ENCODE measurements at places on chromosomes 3 and 15.

- no peak for DNase-seq
Observed at GRCh38 chr3:96370637-96371036, 443.8 kb upstream of the EPHA6 start.

- DNase-seq: no peak
Observed at GRCh38 chr15:84975871-84976351, 5.7 kb upstream of the PDE8A start.

- no peak for DNase-seq
Observed at GRCh38 chr15:96416218-96416933, 85.9 kb downstream of the NR2F2 start.

DNA sequence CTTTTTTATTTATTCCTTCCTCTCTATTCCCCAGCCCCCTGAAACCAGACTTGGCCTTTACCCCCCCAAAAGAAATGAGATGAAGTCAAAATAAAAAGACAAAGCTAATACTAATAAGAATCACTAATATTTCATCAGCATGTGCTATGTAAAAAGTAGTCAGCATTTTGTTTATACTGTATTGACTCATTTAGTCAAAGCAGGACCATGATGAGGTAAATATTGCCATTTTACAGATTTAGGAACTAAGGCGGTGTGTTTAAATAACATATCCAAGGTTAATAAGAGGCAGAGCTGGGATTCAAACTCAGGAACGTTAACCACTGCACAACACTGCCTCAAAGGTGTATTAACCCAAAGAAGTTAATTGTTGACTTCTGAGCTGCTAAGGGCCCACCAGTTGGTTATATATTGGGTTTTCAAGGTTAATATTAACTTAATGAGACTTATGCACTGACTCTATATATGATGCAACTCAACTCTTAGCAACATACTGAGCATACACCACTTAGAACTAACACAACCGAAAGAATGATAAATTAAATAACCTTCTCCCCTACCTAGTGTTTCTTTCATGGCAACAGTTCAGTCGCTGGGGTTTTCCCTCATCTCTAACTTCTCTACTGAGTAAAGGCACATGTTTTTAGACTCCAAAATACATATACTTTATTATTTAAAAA lies 34.7 kb downstream of the FOXP1 start:
- no peak for DNase-seq

GRCh38 chr3:43389388-43390254 lies 103.3 kb downstream of the SNRK start:
- peak; percentile 70 for DNase-seq

DNA sequence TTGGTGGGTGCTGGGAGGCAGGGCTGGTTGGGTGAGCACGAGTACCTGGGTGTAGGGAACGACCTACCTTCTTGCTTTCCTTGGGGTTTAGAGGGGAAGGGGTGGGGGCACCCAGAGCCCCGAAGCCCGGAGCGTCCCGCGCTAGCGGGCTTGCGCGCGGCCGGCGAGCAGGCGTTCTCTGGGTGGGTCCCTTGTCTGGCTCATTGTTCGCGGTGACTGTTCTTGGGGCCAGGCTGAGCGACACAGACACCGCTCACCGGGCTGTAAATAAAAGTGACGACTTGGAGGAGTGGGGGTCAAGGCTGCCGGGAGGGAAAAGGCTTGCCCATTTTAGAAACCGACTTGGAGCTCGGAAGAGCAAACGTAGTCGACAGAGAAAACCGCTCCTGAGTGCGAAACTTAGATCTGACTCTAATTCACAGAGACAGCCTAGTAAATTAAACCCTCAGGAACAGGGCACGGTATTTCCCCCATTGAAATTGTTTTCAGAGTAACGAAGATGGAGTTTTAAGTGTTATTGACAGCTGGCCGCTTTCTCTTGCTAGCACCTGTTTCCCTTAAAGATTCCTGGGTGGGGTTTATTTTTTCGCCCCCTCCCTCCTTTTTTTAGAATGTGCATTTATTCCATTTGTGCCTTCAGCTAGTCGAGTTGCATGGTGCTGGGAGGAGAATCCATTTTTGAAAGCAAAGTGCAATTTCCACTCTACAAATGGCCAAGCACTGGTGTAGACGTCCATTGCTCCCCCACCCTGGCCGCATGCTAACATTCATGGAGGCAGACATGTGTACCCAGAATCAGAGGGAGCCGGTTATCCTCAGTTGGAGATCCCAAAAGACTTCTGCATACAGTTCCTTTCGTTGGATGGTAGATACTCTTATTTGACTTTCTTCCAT lies 532.1 kb upstream of the SEMA6D start:
- no peak for DNase-seq

DNA sequence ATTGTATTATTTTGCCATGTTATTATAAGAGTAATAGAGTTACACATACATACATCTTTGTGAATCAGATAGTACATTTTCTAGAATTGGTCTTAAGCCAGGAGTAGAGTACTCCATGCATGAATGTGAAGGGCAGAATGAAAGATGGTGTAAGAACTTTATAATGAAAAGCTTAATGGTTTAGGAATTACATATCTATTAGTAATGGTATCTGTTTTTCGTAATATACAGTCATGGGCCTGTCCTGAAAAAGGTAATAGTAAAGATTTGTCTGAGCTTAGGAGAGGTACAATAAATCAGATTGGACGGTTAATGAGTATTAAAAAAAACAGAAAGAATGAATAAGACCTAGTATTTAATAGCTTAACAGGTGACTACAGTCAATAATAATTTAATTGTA lies 118.2 kb upstream of the PRTG start:
- DNase-seq: no peak

GRCh38 chr3:69521286-69521685 lies 135.4 kb upstream of the FRMD4B start:
- no peak for DNase-seq

DNA sequence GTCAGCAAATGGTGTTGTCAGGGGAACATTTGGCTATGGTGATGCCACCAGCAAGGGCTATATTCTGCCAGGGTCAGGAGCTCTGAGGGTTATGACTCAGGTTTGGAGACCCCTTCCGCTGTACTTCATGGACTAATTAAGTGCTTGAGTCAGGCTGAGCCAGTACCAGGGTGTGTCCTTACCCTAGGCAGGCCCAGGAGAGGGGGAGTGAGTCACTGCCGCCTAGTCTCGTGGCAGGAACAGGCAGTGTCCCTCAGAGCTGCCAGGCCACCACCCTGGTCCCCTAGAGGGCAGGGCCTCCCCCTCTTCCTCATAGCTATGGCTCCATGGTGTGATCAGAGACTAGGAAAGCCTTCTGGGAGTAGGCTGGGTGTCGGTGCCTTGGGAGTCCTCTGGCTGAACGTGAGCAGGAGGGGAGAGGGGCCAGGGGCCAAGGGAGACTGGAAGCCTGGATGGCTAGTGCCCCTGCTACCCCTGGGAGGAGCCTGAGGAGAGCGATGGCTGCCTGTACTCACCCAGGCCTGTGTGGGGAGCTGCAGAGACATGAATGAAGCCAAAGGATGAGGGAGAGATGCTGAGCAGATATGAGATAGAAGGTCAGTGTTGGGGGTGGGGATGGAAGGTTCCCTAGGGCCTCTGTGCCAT lies 10.6 kb downstream of the MAPKAPK3 start:
- no peak for DNase-seq

DNA sequence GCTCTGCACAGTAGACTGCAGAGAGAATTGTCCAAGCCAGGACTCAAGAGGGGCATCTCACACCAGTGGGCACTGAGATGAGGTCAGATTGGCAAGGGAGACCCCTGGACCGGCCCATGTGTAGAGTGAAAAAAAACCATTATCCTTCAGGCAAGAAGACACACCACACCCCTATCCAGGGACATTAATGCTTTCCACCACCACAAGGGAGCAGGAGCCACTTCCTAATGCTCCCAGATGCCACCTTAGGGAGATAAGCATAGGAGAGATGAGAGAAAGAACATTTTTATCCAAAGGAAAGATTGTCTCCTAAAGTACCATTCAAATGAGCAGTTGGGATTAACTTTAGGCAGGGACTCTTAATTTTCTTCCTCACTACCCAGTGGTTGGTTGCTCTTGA lies 109.6 kb upstream of the PTX3 start:
- no peak for DNase-seq

GRCh38 chr3:117628823-117629291 lies 919.3 kb downstream of the TUSC7 start:
- no peak for DNase-seq

All from T-cell (primary cell).